ENCODE measurements at places on chromosomes 7 and 10.
A peak's percentile ranks its signal among the peaks of the same experiment; 100 is the strongest.

DNA sequence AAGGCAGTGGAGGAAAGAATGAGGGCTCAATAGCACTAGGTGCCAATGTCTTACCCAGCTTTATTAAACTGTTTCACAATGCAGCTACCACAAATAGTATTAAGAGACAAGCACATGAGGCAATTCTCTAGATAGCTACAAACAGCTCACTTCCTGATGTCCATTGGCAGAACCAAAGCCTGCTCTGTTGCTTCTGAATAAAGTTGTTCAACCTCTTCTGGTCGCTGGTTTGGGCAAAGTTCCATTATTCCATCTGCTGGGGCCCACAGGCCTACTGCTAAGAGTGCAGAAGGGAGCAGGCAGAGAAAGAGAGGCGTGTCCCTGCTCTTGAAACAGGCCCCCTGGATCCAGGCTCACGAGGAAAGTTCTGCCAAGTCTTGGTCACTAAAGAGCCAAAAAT is 173.9 kb downstream of the ZNF438 start:
- peak; percentile 9 for DNase-seq

DNA sequence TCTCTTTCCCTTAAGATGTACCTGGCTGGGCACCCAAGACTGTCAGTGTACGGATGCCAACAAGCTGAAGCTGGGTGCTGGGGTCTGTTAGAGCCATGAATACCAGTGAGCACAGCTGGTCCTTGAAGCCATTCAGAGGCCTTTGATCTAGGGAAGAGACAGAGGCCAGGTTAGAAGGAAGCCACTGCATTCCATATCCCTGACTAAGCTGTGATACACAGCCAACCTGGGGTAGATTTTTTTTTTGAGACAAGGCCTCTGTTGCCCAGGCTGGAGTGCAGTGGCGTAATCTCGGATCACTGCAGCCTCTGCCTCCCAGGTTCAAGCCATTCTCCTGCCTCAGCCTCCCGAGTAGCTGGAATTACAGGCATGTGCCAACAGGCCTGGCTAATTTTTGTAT is 20.8 kb downstream of the ZDHHC16 start:
- DNase-seq: no peak

- DNase-seq: no peak
Observed at GRCh38 chr7:22346383-22347107, 10.4 kb downstream of the RAPGEF5 start.

- no peak for DNase-seq
Observed at GRCh38 chr7:140017543-140017942, 45.2 kb downstream of the PARP12 start.

- DNase-seq: no peak
Observed at GRCh38 chr10:133117688-133118071, 30.0 kb downstream of the ADGRA1 start.

DNA sequence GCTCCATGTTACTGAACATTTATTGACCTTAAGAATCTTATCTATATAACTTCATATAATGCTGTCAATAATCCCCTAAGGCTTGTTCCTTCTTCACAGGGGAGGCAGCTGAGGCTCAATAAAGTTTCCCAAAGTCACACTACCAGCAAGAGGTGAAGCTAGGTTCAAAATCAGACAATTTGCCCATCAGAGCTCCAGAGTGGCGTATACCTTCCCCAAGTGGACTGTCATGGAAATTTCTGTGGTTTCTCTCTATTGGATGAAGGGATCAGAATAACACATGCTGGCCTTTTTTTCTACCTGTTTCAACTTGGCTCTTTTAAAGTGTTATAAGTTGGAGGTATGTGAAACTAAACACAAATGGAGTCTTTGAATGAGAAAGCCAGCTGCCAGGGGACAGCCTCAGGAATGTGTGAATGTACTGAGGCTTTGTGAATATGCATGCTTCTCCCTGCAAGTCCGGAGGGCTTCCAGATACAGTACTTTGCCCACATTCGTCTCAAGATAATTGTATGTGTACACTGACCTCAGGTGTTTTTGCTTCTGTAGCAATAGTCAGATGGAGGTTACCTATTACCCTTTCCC is 656.3 kb upstream of the CELF2 start:
- DNase-seq: no peak

- DNase-seq: no peak
Observed at GRCh38 chr7:40978047-40978446, 724.8 kb downstream of the INHBA start.

DNA sequence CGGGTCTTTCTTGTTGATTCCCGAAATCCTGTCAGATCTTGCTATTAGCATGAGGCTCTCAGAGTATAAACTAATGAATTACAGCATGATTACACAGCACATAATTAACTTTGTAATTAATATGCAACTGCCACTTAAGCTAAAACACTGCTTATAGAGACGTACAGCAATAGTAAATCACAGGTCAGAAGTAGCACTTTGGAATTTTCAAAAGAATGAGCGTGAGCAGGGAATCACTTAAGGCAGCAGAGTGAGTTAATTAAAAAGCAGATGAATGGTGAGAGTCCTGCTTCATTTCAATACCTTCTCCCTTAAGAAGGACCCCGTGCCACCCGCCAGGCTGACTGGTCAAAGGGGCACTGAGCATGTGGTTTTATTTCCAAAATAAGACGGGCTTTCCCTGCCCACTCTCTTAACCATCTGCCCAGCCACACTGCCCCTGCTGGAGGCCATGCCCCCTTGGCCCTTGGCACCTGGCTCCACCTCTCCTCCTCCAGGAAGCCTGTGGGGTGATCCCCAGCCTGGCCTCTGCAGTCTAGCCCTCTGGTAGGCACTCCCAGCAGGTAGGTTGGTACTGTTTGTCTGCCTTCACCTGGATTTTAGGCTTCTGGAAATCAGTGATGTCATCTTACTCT is 117.8 kb downstream of the ZMIZ1 start:
- DNase-seq: no peak

GRCh38 chr10:74947781-74948401 is 121.5 kb downstream of the KAT6B start:
- DNase-seq: no peak

- DNase-seq: no peak
Observed at GRCh38 chr10:60817398-60817805, 39.1 kb downstream of the CDK1 start.

GRCh38 chr10:71212318-71213126 is at the start of gene UNC5B:
Gene UNC5B, plus strand, starts transcription at chr10:71212570. Its CDS starts 416 bp downstream, at chr10:71212986.
- DNase-seq: peak; percentile 93

DNA sequence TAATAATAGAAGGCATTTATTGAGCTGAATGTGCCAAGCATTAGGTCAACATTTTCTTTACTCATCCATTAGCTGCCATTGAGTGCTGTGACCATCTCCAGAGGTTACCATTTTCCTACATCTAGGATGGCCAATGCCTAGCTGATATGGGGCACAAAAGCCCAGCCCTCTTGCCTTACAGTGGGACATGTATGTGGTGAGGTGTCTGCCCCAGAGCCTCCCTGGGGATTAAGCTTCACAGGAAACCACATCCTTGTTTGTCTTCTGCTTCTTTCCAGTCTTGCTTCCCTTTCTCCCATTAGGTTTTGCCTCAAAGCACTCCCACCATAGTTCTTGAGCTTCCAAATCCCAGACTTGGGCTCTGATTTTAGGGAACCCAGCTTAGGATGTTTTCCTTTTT is 258.7 kb downstream of the SORCS3 start:
- no peak for DNase-seq

DNA sequence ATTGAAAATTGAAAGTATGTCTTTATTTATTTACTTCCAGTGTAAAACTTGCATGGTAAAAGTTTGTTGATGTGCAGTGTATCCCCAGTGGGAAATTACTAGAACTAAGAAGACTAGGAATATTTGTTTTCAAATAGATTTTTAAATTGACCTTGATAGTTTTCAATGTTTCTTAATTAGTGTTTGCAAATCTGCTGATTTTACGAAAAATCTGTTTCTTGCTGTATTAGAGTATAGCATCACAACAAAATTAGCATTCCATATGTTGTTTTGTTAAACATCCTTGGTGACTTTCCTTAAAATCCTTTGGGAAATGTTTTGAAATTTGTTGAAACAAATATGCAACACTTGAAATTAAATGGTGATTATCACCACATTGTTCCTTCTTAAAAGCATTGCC is 425.9 kb downstream of the SUGCT start:
- DNase-seq: no peak

DNA sequence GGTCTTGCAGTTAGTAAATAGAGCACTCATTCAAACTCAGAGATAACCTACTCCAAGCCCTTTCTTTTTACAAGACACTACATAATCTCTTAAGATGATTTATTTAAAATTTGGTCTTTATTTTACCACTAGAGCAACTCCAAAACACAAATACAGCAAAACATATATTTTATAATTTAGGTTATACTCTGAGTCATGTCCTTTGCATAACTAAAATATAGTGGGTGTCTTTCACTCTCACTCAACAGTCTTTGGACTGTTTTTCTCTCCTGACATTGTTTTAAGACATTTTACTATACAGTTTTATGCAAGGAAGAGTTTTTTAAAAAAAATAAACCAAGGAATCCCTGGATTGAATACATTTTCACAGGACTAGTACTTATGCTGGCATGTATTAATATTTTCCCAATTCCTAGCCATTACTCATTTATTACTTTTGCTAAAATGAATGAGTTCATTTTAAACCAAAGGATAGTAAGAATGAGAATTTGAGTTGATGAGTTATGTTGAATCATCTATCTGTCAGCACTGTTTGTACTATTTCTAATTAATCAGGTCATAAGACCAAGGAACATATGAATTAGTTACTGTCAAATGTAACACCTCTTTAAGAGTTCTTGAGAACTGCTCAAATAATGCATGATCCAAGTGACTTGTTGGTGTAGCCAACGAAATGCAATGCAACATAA is 303.1 kb upstream of the FZD1 start:
- DNase-seq: no peak

DNA sequence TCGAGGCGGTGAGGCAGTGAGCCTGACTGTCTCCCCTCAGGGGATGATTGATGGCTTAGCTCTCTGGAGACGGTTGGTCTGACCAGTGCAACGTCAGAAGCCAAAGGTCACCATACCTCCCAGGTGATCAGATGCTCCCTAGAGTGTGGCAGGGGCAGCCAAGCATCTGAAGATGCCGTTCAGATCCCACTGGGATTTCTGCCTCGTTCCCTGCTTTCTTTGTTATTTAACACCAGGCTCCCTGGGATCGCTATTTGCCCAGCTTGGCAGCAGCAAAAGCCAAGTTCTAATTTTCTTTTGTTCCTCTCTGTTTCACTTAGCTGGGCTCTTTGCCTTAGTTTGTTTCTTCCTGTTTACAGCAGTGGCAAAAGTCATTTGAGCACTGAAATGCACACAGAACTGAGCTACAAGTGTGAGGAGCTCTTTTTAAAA is 53.5 kb upstream of the SVIL start:
- peak; percentile 21 for DNase-seq

DNA sequence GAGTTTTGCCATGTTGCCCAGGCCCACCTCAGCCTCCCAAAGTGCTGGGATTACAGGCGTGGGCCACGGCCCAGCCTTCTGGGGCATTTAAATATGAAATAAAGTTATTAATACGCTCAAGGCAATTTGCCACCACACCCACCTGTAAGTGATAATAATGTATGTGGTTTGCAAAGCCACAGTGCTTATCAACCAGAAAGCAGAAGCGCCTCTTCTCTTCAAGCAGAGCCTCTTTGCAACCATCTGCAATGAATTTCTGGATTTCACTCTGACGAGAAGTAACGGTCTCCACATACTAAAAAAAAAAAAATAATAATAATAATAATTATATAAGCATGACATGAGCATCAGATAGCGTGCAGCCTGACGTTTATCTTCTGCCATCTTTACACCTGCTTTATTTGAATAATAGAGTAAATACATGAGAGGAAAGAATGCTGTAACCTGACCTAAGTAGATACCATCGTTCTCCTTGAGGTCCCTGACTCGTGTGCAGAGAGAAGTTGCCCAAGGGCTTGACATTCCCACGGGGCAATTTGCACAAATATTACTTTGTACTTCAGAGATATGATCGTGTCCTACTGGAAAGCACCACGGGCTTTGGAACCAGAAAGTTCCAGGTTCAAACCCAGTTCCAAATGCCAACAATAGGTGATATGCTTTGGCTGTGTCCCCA is 34.0 kb downstream of the BRI3 start:
- DNase-seq: no peak

GRCh38 chr10:7361316-7361715 is 49.5 kb downstream of the SFMBT2 start:
- DNase-seq: no peak

DNA sequence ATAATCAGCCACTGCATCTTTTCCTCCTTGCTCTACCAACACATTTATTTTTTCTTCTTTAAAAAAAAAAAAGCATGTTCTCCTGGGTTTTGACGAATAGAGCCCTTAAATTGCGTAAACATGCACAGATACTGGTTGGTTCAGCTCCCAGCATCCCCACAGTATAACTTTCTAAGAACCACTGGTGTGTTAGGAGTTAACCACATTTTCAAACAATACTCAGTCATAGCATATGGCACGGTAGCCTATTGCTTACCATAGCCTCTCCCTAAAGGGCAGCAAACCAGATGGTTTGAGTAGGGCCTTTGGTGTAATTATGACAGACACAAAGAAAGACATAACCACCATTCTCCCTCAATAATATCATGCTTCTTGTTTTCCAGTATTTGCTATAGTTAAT is 145.0 kb downstream of the LRRC4 start:
- no peak for DNase-seq

GRCh38 chr10:77834540-77834939 is 92.0 kb downstream of the DLG5 start:
- DNase-seq: no peak

GRCh38 chr10:78470267-78471103 is 436.8 kb downstream of the RPS24 start:
- no peak for DNase-seq

DNA sequence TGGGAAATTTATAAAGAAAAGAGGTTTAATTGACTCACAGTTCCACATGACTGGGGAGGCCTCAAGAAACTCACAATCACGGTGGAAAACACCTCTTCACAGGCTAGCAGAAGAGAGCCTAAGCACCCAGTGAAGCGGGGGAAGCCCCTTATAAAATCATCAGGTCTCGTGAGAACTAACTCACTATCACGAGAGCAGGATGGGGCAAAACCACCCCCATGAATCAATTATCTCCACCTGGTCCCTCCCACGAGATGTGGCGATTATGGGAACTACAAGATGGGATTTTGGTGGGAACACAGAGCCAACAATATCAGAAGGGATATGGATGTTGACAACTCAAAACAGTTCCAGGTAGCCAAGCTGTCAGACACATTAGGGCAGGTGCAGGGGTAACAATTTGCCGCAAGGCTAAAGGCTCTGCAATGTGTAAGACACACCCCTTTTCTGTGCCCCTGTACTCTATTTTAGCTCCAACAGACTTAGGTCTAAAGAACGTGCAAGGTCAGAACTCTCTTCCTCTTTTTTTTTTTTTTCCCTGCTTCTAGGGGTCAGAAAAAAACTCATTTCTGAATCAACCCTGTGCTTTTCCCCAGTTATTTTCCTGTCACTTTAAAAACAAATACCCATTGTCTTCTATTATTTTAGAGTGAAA is 30.7 kb upstream of the RBM20 start:
- DNase-seq: peak; percentile 25
